MCF 10A (cell line): ENCODE measurements at places on chromosomes 1 and 21.

- DNase-seq, result no peak
Observed at GRCh38 chr1:9020305-9020704, 5.9 kb downstream of the SLC2A7 start.

DNA sequence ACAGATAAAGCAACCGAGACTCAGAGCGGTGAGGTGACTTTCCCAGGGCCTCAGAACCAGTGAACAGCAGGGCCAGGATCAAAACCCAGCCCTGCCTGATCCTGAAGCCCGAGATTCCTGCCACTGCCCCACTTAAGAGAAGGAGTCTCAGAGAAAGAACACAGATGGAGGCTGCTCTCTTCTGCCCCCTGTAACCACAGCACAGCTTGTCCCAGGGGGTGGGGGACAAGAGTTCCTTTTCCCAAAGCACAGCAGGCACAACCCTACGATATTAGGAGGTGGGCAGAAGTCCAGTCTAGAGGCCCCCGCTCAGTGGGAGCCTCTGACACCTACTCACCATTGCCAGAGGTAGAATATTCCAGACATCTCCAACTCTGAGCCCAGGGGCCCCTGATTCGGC, 24.0 kb upstream of the VWA5B1 start:
- DNase-seq, result no peak

DNA sequence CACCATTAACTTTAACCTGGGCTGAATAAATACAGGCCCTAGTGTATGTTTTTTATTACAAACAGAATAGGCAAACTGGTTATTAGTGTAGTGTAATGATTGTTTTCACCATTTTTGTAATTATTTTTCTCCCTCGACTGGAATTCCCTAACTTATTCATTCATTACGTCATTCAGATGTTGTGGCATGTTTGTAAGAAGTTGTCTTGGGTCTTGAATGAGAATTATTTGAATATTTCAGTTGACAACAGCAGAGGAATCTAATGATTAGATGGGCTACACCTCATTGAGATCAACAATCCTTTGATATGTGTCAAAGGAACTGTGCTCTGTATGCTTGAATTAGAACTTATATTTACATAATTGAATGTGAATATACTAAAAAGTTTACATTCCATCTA, 12.8 kb downstream of the XCL1 start:
- DNase-seq, result no peak

DNA sequence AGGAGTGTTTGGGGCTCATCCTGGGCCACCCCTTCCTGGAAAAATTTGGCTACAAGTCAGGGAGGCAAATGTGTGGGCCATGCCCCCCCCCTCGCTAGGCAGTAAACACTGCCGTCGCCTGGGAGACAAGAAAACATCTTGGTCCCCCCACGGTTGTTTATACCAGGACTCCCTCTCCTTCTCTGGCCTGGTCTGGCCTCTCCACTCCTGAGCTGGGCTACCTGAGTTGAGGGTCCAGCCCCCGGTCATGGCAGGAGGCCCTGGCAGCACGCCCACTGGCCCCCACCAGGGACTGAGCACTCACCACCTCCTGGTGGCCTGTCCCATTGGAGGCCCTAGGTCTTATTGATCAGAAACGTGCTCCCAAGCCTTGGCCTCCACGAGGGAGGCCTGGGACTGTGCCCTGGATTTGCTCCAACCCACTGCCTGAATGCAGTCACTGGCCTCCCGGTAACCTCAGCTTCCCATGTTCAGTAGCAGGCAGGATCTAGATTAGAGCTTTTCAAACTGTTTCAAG, 15.8 kb downstream of the KCNQ4 start:
- DNase-seq, result no peak

DNA sequence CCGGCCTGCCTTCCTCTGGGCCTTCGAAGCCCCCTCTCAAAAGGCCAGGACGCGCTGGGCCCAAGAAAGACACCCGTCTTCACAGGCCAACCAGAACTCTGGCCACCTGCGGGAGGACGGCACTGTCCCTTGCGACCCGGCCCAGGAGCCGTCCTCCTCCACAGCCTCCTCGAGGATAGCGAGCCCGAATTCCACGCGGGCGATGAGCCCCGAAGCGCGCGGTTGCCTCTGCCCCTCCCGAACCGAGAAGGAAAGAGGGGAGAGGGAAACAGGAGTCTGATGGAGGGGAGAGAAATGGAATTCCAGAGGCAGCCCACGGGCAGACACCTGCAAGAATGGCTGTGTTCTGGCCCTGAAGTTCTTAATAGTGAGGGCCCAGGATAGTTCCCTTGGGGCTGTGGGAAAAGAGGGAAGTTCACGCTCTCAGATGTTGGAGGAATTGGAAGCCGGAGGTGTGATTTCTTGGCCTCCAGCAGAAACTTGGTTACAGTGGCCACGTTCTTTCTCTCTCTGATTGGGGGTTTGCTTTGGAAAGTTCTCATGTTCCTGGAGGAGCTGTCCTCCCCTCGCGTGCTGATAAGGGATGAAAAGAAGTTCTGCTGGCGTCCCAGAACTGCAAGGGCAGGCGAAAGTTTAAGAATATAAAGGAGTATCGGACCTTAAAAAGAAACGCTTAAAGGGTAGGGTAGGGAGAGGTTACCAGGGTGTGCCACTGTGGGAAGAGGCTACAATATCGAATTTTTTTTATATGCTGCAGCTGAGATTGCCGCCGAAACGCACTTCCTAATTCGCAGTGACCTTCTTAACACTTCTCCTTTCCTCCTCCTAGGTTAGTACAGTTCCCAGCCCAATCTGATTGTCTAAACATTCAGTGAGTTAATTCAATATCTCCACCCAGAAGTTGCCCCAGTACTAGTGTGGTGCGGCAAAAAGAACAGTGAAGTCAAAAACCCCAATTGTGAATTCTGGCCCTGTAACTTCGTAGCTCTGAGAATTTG, 5.8 kb upstream of the SLC44A5 start:
- no peak for DNase-seq

DNA sequence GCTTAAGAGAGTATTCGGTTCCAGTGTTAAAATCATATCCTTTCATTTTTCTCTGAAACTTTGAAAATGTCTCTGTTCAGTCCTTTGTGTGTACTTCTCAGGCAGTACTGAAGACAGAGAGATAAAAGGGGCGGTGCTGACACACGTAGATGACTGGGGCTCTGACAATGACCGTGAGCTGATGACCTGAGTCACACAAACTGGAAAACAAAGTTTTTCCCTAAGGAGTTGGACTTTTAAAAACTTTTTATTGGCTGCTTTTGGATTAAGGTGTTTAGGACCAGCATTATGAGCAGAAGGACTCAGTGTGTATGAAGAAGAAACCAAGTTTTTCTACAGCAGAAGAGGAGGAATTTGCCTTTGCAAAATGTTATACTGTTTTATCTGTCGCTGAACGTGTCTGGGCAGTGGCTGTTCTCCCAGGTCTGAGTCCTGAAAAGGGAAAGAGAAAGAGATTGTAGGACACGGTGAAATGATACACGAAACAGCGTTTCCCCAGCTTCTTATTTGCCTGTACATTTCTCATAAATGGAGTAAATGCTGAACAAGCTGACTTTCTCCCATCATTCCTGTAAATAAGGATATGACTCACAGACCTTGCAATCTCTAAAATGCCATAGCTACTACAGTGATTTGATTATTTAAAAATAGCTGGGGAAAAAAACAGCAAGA, 51.5 kb downstream of the MAP3K7CL start:
- DNase-seq, result peak; percentile 78

DNA sequence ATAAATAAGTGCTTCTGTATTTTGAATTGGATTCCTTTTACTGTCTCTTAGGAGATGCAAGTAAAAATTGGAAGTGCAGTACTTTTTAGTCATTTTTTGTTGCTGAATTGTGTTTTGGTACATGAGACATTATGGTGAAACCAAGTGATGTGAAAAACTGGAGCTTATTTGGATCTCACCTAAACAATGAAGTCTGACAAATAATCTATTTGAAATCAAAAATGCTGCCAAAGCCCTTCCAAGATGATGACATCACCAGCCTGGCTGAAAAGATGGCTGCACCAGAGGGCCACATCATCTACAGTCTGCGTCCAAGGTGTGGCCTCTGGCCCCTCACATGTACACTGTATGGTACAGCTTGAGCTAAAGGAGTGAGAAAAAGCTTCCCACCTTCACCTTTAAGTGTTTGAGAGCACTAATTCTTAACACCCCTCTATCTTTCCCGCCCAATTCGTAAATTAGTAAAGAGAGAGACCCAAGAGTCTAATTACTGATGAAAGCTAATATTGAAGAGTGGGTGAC, 192.5 kb upstream of the ST6GALNAC5 start:
- DNase-seq, result no peak

- no peak for DNase-seq
Observed at GRCh38 chr1:32898958-32899357, 2.2 kb downstream of the TMEM54 start.

DNA sequence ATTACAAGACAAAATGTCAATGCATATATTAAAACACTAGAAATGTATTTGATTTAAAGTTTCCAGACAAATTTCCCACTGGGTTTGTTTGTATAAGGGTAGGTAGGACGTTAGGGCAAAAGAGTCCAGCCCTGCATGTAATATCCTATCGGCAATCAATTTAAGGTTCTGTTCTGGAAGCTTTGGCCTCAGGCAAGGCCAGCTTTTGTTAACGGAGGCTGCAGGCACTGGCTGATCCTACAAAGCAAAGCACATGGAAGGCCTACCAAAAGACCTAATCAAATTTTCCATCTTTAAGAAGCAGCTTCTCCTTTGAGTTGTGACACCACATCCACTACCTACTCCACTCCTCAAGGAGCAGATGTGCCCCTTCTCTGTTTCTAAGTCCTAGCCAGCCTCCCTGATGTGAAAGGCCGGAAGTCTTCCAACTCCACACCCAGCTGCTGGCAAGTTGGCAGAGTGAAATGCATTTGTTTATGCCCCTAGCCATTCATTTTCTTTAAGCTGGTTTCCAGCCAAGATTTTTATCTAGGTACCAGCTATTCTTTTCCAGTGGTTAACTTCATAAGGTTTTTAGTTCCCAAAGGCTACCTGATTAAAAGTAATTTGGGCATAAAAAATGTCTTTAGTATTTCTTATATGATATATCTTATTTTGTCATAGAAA, 452.6 kb downstream of the PTBP2 start:
- peak; percentile 78 for DNase-seq

GRCh38 chr1:44389437-44389836, 15.6 kb upstream of the RNF220 start:
- DNase-seq, result no peak

DNA sequence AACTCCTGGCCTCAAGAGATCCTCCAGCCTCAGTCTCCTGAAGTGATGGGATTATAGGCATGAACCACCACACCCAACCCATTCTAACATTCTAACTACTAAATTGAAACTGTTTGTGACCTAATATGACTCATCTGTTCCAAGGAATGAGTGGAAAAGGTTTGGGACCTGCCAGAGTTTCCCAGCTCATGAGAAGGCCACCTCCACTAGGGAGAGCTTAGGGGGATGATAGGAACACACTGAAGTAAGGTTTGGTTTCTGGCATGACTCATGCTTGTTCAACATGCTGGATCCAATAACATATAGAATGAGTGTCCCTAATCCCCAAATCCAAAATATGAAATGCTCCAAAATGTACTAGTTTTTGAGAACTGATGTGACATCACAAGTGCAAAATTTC, 18.9 kb upstream of the SCAF4 start:
- DNase-seq, result peak; percentile 62

- DNase-seq, result peak; percentile 44
Observed at GRCh38 chr1:178324003-178324402, 172.8 kb downstream of the CLEC20A start.

- no peak for DNase-seq
Observed at GRCh38 chr1:77399250-77400086, 117.6 kb downstream of the AK5 start.

DNA sequence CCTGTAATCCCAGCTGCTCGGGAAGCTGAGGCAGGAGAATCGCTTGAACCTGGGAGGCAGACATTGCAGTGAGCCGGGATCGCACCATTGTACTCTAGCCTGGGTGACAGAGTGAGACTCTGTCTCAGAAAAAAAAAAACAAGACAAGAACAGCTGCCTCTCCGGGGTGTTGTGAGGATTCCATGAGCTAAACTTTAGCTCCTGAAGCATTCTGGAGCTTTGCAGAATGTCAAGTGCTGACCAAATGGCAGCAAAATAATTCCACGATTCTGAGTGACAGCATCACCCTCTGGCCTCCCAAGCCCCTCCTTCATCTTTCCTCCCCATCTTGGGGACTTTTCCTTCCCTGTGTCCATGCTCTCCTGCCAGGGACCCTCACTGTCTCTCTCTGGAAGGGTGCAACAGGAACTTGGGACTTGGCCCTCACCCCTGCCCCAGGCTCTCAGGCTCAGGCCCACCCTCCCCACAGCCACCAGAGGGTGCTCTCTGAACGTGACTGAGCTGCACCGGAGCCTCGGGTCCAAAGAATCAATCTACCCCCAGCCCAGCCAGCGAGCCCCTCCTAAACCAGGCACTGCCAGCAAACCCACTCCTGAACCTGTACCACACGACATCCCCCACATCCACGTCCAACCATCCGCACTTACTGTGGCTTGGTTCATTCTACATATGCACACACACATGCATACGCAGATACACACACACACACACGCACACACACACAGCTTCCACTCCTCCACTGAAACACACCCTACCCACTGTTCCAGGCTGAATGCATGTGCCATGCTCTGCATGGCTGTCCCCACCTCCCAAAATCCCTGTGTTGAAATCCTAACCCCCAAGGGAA, 45.7 kb downstream of the ACOT7 start:
- DNase-seq, result peak; percentile 36

DNA sequence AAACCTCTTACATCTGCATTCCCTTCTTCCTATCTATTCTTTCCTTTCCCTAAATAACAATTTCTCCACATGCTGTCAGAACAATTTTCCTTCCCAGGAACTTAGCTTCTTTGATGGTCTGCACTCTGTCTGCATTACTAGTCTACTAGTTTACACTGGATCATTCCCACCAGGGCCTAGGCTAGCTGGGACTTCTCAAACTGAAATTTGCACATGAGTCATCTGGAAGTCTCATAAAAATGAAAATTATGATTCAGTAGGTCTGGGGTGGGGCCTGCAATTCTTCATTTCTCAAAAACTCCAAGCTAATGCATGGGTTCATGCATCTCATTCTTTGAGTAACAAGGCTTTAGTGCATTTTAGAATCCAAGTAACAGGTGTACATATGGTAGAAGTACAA, 74.2 kb downstream of the GABPA start:
- peak; percentile 52 for DNase-seq

- peak; percentile 17 for DNase-seq
Observed at GRCh38 chr1:5680600-5680999, 311.6 kb downstream of the NPHP4 start.

- no peak for DNase-seq
Observed at GRCh38 chr1:22643381-22643780, at the start of gene C1QC. TSS of gene C1QC (plus strand) at chr1:22643633. CDS start at chr1:22644024, 391 bp downstream.

GRCh38 chr1:60041783-60042182, 31.8 kb downstream of the C1orf87 start:
- DNase-seq, result no peak

- no peak for DNase-seq
Observed at GRCh38 chr1:202255343-202255742, 61.7 kb downstream of the LGR6 start.

GRCh38 chr1:33374336-33375105, 53.6 kb upstream of the A3GALT2 start:
- no peak for DNase-seq
